ENCODE measurements at places on chromosomes 4 and X. TPM values are rescaled to one million over a fixed set of nuclear protein-coding genes. Genes with fewer than 3 reads are reported as not detected.

ERAS gene
- total RNA-seq, result not detected

LRRC66 gene
- not detected for total RNA-seq

CDKL5 gene
- 3.6 TPM for total RNA-seq

GPC3 gene
- total RNA-seq, result 0.16 TPM

PRSS12 gene
- 0.33 TPM for total RNA-seq

IL2RG gene
- total RNA-seq, result 0.10 TPM

NAT8L gene
- total RNA-seq, result 13.1 TPM

EREG gene
- 38.9 TPM for total RNA-seq
